Stimulated activated CD8-positive, alpha-beta memory T cell treated with anti-CD3 and anti-CD28 coated beads, Interleukin-4, amount 100 ng/mL, for 4 hours (primary cell): ENCODE measurements at places on chromosomes 5 and 9.

DNA sequence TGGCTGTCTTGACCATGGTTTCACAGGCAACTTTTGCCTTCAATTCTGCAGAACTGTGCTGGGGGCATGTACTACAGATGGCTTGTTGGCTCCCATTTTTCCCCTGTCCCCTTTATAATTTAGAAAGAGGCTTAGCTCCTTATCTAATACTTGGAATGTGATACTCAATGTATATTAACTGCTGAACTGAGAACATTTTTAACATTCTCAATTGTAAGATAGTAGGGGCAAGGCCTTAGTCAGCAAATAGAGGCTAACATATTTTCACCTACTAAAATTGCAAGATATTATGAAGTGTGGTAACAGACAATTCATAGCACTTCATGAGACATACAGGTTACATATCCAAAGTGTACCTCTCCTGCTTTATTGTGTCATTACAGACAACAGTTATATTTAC is 118.1 kb upstream of the ZNF366 start:
- DNase-seq: no peak

DNA sequence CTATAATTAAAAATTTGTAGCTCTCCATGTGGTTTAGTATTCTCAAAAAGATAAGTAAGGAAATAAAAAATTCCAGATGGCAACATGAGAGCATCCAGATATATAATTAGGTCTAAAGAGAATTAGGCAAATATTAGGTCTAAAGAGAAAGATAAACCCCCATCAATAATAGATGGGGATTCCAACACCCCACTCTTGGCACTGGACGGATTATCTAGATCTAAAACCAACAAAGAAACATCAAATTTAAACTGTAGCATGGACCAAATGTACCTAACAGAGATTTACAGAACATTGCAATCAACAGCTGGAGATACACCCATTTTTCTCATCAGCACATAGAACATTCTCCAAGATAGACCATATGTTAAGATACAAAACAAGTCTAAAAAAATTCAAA is 31.6 kb downstream of the RGMB start:
- no peak for DNase-seq

- no peak for DNase-seq
Measured at GRCh38 chr5:78586251-78586650, 62.3 kb downstream of the LHFPL2 start.

GRCh38 chr5:177301503-177302165 is 1.9 kb downstream of the RAB24 start:
- DNase-seq: no peak

- DNase-seq: no peak
Measured at GRCh38 chr5:15687401-15687800, 187.4 kb downstream of the FBXL7 start.

- DNase-seq: no peak
Measured at GRCh38 chr5:141867139-141867538, 11.1 kb downstream of the PCDH1 start.

GRCh38 chr5:147445090-147445489 is 64.8 kb downstream of the DPYSL3 start:
- DNase-seq: no peak

- DNase-seq: no peak
Measured at GRCh38 chr5:115243412-115243811, 19.3 kb downstream of the PGGT1B start.

DNA sequence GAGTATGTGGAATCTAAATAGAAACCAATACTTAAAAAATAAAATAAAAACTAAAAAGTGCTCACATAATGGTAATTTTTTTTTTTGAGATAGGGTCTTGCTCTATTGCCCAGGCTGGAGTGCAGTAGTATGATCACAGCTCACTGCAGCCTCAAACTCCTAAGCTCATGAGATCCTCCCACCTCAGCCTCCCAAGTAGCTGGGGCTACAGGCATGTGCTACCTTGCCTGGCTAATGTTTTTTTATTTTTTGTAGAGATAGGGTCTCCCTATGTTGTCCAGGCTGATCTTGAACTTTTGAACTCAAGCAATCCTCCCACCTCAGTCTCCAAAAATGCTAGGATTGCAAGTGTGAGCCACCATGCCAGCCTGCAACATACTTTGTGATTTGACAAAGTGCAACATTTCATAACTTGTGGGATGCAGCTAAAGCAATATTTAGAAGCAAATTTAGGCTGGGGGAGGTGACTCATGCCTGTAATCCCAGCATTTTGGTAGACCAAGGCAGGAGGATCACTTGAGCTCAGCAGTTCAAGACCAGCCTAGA is 18.4 kb downstream of the AP3B1 start:
- DNase-seq: no peak

GRCh38 chr5:43959144-43959543 is 356.2 kb downstream of the NNT start:
- DNase-seq: no peak
